ENCODE measurements at places on chromosomes 11 and 22.

DNA sequence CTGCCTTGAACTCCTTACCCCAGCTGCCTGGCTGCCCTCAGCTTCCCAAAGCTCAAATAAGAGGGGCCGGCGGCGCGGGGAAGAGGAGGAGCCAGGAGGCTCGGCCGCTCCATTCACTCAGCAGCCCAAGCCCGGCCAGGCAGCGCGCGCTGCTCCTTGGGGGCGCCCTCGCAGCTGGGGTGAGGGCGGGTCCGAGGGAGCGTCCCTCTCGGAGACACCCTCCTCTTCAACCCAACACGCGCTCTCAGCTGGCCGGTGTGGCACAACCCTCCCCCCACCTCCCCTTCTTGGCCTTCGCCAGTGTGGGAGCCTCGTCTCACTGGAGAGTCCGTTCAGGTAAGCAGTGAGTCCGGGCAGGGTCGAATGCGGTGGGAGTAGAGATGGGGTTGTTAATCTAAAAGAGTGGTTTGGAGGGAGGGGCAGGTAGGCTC is at the start of gene WT1:
Gene WT1, minus strand, starts transcription at position 29 of the 431 bp plus-strand sequence.
- peak; percentile 16 for DNase-seq

- DNase-seq, result peak; percentile 22
Measured at GRCh38 chr22:44620129-44620840, 81.7 kb upstream of the PRR5 start.

DNA sequence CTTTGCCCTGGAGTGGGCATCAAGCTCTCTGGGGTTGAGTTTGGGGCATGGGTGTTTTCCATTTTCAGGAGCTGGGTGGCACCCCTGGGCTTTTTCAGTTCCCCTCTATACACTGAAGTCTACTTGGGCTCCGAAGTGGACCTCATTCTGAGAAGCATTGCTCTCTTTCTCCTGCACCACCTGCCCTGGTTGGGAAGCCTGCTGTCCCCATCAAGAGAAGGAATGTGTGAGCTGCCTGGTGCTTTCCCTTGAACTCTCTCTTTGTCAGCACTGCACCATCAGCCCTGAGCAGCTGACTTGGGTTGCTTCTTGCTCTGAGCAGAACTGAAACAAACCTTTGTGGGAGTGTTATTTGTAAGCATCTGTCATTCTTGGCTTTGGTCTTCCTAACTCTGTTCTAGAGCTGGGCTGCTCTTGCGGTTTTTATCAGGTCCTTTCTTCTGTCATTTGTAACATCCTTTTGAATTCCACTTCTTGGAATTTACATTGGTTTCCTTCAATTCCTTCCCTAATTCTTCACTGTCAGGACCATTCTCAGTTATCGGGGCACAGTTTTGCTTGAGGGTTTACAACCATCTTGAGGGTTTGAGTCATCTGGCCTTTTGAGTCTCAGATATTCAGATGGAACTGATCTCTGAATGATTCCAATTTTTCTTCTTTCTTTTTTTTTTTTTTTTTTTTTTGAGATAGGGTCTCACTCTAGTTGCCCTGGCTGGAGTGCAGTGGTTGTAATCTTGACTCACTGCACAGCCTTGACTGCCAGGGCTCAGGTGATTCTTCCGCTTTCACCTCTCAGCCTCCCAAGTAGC is 20.5 kb downstream of the UBE2L3 start:
- DNase-seq, result peak; percentile 87

GRCh38 chr11:3143136-3143880 is 21.8 kb downstream of the OSBPL5 start:
- no peak for DNase-seq

GRCh38 chr11:134196756-134197155 is 27.0 kb downstream of the NCAPD3 start:
- no peak for DNase-seq

- DNase-seq, result no peak
Measured at GRCh38 chr11:65870307-65870658, 2.3 kb downstream of the EFEMP2 start.

DNA sequence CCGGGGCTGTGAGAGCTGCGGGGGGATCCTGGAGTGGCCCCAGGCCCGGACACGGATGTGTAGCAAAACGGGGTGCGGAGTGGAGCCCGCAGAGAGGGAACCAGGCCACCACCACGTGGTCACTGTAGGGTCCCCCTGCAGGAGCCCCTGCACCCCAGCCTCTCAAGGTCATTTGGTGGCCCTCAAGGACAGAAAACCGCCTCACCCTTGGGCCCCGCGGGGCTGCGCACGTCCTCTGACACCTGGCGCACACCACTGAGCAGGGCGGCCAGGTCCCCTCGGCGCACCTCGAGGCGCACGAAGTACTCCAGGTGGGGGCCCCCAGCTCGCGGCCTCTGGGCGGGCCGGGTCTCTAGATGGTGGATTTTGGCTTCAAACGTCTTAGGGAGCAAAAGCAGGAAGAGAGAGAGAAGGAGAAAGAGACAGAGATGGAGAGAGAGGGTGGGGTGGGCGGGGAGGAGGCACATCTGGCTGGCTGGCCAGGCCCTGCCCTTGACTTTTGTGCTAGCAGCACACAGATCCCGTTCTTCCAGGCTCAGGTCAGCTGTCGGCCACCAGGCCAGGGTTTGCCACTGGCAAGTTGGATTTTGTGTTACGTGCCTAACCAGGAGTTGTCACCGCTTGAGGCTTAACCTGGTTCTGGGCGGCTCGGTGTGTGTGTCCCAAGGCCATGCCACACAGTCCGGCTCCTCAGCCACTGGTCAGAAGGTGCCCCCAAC is 3.2 kb downstream of the TH start:
- no peak for DNase-seq

GRCh38 chr11:105033781-105034180 is 1.2 kb downstream of the CASP1 start:
- DNase-seq, result no peak

DNA sequence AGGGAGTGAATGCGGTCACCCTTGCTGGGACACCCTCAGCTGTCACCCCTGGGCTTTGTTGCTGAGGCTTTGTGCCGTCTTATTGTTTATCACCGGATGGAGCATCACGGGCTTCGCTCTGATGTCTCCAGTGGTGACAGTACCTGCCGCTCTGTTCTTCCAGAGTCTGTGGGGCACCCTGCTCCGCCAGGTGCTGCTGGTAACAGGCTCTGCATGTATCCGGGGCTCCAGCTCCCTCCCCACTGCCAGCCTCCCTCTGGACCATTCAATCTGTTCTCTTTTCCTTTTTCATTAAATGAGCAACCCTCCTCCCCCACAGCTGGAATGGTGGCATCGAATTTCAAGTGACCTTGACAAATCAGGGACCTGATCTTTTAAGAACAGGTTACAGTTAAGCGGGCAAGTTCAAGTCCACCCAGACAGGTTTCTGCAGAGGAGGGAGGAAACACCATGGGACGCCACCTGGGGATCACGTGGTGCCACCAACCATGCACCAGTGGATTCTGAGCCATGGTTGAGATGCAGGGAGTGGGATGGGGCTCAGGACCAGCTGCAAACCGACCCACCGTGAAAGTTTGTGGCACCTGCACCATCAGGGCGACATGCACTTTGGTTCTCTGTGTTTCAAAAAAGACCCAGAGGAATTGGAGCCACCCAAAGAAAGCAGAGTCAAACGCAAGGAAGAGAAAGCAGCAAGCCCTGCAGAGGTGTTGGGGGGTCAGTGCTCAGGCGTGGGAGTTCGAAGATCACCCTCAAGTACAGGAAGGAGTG is 89.3 kb downstream of the BCR start:
- DNase-seq, result no peak

- DNase-seq, result no peak
Measured at GRCh38 chr22:30201945-30202344, 44.6 kb downstream of the LIF start.

DNA sequence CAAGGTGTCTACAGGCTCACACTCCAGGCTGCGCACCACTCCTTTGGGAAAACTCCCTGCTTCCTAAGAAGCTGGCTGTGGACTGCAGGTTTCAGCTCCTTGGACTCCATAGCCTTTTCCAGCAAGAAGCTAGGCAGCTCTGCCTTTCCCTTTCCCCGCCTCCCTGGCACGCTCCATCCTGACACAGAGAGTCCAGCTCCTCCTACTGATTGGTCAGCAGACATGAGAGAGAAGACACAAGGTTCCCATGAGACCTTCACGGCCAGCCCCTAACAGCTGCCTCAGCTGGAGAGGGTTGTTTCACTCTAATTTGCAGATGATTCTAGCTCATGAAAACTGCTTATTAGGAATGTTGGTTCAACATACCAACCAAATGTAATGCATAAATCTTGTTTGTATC is 27.6 kb downstream of the TENM4 start:
- peak; percentile 69 for DNase-seq

DNA sequence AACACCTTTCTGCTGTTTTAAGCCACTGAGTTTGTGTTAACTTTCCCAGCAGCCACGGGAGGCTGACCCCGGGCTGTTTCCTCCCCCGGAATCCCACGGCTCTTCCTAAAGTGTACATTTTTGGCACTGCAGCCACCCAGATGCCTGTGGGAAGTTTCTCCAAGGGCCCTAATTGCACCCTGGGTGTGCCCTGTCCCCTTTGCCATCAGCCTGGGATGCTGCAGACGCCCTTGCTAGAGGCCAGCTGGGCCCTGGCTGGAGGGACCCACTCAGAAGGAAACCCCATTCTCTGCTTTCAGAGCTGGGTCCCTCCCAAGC is 883.3 kb downstream of the BRD1 start:
- DNase-seq, result no peak

DNA sequence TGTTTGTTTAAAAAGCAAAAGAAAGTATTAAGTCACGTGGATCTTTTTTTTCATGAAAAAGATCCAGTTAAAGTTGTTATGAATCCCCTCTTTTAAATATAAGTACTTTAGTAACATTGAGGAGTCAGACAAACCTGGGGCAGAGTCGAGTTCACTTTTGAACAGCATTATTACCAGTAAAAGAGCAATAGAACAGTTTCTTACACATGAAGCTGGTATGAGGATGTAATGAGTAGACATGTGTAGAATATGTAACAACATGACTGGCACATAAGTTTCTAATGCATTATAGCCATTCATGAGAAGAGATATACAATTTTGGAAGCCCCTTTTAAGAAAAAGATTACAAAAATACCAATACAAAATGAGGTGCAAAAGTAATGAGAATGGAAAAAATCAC is 7.6 kb upstream of the MUC15 start:
- DNase-seq, result no peak

DNA sequence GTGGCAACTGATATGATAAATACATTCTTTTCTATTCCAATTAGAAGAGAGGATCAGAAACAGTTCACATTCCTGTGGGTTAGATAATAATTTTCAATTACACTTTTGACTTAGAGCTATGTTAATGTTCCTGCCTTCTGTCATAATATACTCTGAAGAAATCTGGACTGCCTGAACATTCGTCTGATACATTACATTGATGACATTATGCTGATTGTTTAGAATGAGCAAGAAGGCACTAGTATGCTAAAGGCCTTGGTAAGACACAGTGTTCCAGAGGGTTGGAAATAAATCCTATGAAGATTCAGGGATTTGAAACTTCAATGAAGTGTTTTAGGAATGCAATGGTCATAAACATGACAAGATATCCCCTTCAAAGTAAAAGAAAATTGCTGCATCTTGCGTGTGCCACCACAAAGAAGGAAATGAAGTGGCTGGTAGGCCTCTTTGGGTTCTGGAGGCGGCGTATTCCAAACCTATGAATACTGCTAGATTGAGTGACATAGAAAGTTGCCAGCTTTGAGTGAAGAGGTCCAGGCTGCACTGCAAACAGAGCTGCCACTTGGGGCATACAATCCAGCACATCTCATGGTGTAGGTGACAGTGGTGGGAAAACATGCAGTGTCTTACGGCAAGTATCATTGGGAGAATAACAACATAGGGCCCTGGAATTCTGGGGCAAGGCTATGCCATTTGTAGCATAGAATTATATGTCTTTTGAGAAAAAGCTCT is 21.2 kb upstream of the PDE3B start:
- no peak for DNase-seq

GRCh38 chr22:20181194-20181883 is 30.5 kb upstream of the CCDC188 start:
- no peak for DNase-seq

DNA sequence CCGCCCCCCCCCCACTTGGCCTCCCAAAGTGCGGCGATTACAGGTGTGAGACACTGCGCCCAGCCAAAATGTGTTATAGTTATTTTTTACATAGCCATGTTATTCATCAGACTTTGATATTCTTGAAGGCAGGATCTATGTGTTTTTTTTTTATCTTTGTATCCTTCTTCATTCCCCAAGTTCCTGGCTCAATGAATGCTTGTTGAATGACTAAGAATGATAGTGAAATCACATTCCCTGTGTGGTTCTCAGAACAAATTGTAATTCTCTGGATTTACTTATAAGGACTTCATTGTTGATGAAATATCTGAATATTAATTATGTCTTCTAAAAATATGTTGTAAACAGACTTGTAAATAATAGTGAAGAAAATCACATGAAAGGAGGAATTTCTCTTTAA is 33.5 kb downstream of the MMP7 start:
- no peak for DNase-seq

GRCh38 chr22:21982338-21982965 is at the start of gene TOP3B:
TOP3B (minus strand) TSS chr22:21982787; CDS start chr22:21975709, 7,078 bp downstream.
- DNase-seq, result peak; percentile 82

- peak; percentile 43 for DNase-seq
Measured at GRCh38 chr11:57427727-57428082, 784 bp upstream of the SLC43A3 start.

- no peak for DNase-seq
Measured at GRCh38 chr22:40919446-40919845, 31.7 kb upstream of the RBX1 start.

GRCh38 chr11:63564056-63564774 is 1.0 kb upstream of the PLAAT2 start:
- no peak for DNase-seq

GRCh38 chr11:110467556-110467955 is 37.8 kb downstream of the FDX1 start:
- DNase-seq, result peak; percentile 7

- no peak for DNase-seq
Measured at GRCh38 chr11:29634744-29635143, 382.1 kb downstream of the KCNA4 start.

GRCh38 chr11:108614086-108614485 is 20.5 kb upstream of the EXPH5 start:
- no peak for DNase-seq

GRCh38 chr11:17224727-17225126 is 16.9 kb upstream of the PIK3C2A start:
- no peak for DNase-seq

DNA sequence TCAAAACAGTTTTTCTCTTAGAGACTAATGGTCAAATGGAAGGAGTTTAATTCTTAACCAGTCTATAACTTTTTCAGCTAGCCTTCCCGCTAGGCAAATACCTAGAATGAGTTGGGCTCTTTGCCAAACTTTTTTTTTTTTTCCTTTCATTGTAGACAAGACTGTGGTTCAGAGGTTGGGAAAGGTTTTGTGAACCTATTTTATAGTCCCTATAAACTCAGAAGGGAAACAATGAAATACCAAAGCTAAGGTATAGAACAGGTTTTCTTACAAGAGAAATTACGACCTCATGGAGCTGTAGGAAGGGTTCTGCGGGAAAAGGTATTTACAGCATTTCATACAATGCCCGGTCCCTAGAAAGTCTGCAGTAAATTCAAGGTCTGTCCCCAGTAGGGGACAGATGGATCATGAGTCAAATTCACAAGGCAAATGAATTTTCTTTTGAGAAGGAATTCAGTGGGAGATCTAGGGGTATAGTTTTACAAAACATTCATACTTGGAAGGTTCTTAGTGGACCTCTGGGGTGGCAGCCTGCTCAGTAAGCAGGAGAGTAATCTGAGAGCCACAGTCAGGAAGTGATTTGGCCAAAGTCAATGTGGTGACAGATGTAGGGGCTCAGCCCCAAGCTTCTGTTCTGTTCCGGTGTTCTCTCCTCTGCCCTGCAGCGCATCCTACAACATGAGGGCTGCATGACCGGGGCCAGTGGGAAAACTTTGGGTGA is 146.8 kb downstream of the DBX1 start:
- DNase-seq, result no peak

- DNase-seq, result no peak
Measured at GRCh38 chr11:13286279-13286821, 8.8 kb downstream of the BMAL1 start.

GRCh38 chr11:65627202-65627601 is 10.7 kb upstream of the SIPA1 start:
- DNase-seq, result no peak
